ENCODE measurements at places on chromosomes 1 and 21. TPM values are rescaled to one million over a fixed set of nuclear protein-coding genes. Genes with fewer than 3 reads are reported as not detected.

GRCh38 chr1:68346188-68346808, 103.5 kb downstream of the RPE65 start:
- no peak for DNase-seq

GRCh38 chr1:175067362-175068106, at the start of gene TNN:
Gene TNN, plus strand, starts transcription at chr1:175067833. Its CDS starts 9,586 bp downstream, at chr1:175077419.
- no peak for DNase-seq

The CD1C gene
- polyA plus RNA-seq: 0.82 TPM

- no peak for DNase-seq
These were observed 107.8 kb downstream of the NME7 start for GRCh38 chr1:169259816-169260215.

DNA sequence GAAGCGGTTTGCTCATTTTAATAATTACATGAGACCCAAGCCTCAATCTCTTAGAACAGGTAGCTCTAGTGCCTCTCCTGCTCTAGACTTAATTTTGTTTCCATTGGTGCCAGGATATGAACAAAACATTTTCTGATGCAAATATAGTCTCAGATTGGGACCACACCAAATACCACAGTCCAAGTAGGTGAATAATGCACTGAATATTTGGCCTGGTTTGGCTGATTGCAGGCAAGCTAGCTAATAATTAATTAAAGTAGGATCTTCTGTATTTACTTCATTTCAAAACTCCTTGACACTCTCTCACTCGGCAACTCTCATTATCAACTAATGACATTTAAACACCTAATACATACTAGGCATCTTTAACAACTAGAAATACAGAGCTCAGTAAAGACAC, 219.6 kb downstream of the LTN1 start:
- no peak for DNase-seq

- DNase-seq: no peak
These were observed 3.1 kb upstream of the SH3BP5L start for GRCh38 chr1:248828845-248829244.

The SDCCAG8 gene
- 24.1 TPM for polyA plus RNA-seq

GRCh38 chr1:248905662-248906008, 400 bp upstream of the PGBD2 start:
- DNase-seq: no peak

The SLC6A17 gene
- polyA plus RNA-seq: not detected

DNA sequence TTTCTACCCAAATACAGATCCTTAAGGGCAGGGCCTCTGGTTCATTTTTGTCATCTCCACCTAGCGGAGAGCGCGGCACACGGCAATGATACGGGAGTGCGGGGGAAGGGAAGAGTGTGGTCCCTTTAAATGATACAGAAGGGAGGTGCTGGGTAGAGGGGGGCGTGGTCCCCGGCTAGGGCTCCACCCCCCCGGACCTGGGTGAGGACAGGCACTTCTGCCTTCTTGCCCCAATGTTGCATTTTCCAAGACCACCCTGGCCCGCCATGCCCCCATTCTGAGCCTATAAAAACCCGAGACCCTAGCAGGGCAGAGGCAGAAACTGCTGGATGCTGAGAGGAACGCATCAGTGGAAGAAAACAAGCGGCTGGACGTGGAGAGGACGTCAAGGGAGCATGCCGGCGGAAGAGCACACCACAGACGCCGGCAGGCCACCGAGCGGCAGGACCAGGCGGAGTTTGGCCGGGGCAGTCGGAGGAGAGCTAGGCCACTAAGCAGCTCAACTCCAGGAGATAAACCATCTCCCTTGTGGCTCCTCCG, 30.0 kb downstream of the LRRC3 start:
- no peak for DNase-seq

DNA sequence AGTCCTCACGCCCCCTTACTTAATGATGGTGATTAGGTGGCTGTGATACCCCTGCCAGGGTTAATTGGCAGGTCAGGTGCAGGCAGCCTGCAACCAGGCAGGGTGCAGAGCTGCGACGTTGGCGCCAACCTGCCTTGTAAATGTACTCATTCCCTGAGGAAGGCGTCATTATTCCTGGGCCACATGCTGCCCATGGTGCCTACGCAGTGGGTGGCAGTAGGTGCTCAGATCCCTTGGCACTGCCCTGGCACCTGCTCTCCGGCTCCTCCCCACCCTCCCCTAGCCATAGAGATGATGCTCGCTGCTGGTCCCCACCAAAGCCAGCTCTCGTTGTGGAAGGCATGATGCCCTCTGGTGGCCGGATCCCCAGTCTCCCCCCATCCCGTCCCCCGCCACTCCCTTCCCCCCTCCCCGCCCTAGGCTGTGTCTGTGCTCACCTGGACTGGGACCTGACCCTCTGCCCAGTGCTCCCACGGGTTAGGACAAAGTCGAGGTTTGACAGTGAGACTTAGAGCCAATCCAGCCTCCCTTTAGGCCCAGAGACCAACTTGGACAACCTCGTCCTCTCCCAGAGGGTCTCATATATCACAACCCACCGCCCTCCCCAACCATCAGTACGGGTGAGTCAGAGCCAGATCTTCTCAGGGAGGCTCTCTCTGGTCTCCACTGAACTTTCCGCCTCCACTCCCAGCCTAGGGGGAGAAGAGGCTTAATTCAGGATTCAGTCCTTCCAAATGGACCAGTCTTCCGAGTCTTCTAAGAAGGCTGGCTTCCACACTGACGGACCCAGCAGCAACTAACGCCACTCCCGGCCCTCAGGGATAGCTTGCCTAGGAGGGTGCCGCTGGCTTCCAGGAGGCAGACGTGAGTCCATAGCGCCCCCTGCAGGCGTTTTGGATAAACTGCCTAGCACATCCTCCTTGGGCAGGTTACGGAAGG, 5.7 kb downstream of the KRTCAP2 start:
- no peak for DNase-seq

DNA sequence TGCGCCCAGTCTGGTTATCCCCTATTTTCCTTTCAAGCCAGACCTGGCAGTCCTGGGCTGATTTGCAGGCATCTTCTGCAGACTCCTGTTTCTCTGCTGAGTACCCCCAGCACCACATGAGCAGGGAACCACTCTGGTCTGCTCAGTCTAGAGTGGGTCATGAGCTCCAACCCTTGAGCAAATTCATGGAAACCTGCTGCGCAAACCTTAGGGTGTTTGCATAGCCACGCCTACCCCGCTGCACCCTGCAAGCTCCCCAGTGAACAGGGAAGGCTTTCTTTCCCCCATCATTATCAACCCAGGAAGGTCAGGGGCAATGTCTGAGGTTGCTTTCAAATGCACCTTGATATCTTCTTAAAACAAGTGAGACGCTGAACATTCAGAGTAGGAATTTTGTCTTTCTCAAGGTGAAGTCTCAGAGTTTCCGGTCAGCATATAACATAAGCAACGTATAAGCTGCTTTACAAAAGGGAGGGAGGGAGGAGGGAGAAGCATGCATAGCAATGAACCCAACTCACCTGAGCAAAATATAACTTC, 11.1 kb upstream of the KCNE1 start:
- DNase-seq: no peak

- DNase-seq: no peak
These were observed 41.3 kb upstream of the KIF21B start for GRCh38 chr1:201064806-201065205.

- DNase-seq: peak; percentile 92
These were observed 65.4 kb downstream of the MACF1 start for GRCh38 chr1:39269791-39270342.

The HSD11B1 gene
- polyA plus RNA-seq: not detected

GRCh38 chr21:33229784-33230544, at the start of gene IFNAR2:
Gene IFNAR2, plus strand, starts transcription at chr21:33229938. Its CDS starts 11,985 bp downstream, at chr21:33241923.
- no peak for DNase-seq

DNA sequence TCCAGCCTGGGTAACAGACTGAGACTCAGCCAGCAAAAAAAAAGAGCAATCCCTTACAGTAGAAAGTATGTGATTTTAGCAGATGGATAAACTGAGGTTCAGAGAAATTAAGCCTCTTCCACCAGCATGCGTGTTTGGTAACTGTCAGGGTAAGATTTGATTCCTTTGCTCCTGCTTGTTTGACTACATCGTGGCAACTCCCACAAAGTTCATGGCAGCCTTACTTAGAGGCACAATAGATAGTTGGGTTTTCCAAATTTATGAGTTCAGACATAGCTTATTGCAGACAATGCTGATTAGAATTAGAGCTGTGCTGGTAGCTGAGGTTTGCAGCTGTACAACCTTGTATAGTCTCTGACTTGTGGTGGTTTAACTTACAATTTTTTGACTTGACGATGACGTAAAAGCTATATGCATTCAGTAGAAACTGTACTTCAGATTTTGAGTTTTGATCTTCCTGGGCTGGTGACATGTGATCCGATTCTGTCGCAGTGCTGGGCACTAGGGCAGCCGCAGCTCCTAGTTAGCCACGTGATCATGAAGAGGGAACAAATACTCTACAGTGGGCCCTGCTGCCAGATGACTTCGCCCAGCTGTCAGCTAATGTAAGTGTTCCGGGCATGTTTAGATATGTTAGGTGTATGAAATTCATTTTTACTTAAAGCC, 167.8 kb downstream of the DHRS3 start:
- DNase-seq: no peak

The PLPPR4 gene
- polyA plus RNA-seq: not detected

DNA sequence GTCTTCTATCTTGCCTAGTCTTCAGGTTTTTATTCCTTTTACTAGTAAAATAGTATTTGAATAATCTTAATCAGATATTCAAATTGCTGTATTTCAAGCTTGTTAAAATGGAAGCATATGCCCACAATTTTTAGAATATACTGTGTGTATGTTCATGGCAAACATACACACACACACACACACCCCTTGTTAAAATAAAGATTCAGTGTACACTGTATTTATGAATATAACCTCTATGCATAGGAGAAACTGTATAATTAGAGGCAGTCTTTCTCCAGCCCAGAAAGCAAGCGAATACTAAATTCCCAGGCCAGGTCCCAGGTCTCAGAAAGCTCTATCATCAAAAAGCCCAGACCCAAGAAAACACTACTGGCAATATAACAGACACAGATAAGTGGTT, 57.8 kb downstream of the JAK1 start:
- DNase-seq: no peak

- no peak for DNase-seq
These were observed 6.9 kb upstream of the EFNA3 start for GRCh38 chr1:155071701-155072100.

The FCRLB gene
- 10.9 TPM for polyA plus RNA-seq

DNA sequence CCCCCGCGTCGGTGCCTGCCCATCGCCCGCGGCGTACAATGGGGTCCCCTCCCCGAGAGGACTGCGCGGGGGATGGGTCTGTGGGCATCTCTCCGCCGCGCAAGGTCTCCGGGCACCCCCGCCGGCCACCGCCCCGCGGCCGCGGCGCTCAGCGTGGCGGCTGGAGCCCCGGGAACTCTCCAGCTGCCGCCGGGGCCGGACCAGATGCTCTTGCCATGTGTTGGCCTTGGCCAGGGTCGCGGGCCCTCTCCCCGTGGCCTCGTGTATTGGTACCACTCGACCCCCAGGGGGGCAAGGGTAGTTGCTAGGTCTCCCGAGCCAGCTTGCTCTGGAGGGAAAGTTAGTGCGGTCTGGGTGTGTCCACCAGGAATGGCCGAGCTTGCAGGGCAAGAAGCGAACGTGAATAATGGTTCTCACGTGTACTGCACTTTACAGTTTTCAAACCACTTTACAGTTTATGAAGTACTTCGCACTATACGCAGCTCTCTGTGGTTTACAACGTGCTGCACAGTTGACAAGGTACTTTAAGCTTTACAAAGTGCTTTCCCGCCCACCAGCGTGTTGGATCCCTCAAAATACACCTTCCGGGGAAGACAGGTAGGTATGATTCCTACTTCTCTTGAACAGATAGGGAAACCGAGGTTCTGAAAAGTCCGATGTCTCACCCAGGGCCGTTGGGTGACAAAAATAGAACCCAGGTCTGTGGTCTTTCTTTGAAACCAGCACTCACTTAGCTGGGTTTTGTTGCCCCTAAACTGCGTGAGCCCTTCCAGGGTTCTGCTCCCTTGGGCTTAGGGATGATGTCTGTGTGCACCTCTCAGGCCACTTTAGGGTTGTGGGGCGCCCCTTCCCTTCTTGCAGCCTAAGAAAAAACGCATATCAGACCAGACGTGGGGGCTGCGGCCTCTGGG, 1.2 kb downstream of the EPHB2 start:
- DNase-seq: no peak

DNA sequence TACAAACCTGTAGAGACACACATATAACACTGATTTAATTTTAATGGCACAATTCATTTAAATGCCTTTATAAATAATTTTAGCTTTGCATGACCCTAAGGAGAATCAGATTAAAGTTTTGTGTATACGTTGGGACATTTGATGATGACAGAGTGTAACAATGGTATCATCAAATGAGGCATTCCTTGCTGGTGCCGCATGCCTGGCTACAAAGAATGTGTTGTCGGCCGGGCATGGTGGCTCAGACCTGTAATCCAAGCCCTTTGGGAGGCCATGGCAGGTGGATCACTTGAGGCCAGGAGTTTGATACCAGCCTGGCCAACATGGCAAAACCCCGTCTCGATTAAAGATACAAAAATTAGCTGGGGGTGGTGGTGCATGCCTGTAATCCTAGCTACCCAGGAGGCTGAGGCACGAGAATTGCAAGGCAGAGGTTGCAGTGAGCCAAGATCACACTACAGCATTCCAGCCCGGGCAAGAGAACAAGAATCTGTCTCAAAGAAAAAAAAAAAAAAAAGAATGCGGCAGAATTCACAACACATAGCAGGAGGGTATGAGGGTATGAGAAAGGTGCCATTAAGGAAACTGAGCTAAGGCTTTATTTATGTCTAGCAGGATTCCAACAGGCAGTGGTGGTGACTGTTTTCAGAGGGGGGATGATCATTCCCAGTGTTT, 58.9 kb downstream of the PTPN14 start:
- DNase-seq: no peak

The MTARC1 gene
- polyA plus RNA-seq: 1.5 TPM

- DNase-seq: no peak
These were observed 8.8 kb upstream of the BTG2 start for GRCh38 chr1:203296460-203297073.

The HTR6 gene
- 1.2 TPM for polyA plus RNA-seq

- no peak for DNase-seq
These were observed 81.3 kb upstream of the RGS4 start for GRCh38 chr1:162987866-162988265.

DNA sequence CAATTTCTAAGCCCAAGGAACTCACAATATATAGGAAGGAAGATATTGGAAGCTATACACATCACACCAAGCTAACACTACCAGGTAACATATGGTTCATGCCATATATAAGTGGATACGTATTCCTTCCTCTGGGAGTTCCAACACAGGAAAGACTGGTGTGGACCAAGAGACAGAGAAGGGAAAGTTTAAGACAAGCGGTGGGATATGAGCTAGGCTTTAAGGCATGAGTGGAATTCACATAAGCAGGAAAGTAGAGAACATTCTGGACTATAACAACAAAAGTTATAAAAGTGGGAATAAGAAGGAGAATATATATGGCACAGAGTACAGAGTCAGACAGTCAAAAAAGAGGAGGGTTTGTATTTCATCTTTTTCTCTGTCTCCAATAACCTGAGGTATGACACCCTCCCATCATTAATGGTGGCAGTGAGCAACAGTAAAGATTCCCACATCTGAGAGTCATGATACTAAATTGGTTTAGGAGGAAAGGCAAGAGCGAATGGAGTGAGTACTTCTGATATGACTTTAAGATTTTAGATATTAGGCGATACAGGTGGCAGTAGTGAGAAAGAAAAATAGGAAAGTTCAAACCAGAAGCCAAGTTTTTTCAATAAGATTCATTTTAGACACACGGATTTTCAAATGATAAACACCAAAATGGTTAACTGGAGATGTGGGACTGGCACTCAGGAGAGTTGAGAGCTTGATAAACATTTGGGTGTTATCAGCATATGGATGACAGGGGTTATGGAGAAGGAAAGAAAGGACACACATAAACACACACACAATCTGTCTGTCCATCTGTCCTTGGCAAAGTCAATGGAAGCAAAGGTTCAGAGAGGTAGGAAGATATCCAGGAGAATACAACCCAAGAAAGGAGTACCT, 87.4 kb upstream of the TTC39A start:
- no peak for DNase-seq

The CNKSR1 gene
- 0.33 TPM for polyA plus RNA-seq

- DNase-seq: no peak
These were observed 26.5 kb upstream of the PLXNA2 start for GRCh38 chr1:208270651-208271141.

Data from GM12878 (cell line).